ENCODE measurements at places on chromosomes 5 and 9.

GRCh38 chr5:94623011-94623410, 4.5 kb downstream of the SLF1 start:
- no peak overlapping the region for H3K27ac ChIP-seq
- H3K4me3 ChIP-seq = no peak overlapping the region
- no peaks in the 10 kb centered on the region for H3K27me3 ChIP-seq
- no peaks in the 10 kb centered on the region for H3K36me3 ChIP-seq
- no peak for DNase-seq

GRCh38 chr5:33973271-33973670, 11.2 kb downstream of the SLC45A2 start:
- DNase-seq = no peak
- peaks cover 25% of the 10 kb centered on the region for H3K4me1 ChIP-seq
- H3K27me3 ChIP-seq = no peaks in the 10 kb centered on the region
- no peaks in the 10 kb centered on the region for H3K36me3 ChIP-seq

DNA sequence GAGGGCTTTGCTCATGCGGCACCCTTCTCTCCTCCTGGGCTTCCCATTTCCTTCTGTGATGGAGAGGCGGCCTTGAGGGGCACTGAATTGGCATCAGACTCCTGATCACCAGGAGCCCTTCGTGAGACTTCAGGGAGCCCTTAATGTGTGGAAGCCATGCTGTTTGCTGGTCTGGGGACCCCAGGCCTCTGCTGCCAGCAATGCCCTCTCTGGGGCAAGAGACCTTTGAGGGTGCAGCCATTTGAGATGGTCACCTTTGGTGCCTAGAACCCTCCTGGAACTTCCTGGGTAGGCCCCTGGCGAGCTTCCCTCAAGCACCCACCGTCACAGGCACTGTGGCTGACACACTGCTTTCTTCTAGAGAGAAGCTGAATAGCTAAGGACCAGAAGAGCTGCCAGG, 338.7 kb upstream of the IRX4 start:
- H3K4me3 ChIP-seq = no peak overlapping the region
- no peaks in the 10 kb centered on the region for H3K27me3 ChIP-seq
- DNase-seq = no peak
- no peak overlapping the region for H3K27ac ChIP-seq
- H3K36me3 ChIP-seq = no peaks in the 10 kb centered on the region
- no peaks in the 10 kb centered on the region for H3K4me1 ChIP-seq

DNA sequence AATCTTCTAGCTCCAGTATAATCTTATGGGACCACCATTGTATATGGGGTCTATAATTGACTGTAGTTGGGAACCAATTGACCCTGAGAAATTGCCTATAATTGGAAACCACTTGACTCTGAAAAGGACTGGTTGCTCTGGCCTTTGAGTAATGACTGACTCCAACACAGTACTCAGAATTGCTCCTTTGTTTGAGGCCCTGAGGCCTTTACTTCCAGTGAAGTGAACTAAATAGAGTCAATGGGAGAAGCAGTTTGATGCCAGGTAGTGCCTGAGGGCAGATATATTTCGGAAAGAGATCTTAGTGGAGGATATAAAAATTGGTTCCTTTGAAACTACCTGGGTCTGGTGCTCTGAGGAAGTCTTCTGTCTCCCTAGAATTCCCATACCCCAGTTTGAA, 16.0 kb upstream of the TMEM171 start:
- H3K27ac ChIP-seq = no peak overlapping the region
- no peaks in the 10 kb centered on the region for H3K36me3 ChIP-seq
- H3K27me3 ChIP-seq = peaks cover 25% of the 10 kb centered on the region
- DNase-seq = no peak
- H3K4me3 ChIP-seq = no peak overlapping the region
- no peaks in the 10 kb centered on the region for H3K4me1 ChIP-seq

- H3K27me3 ChIP-seq = no peaks in the 10 kb centered on the region
- H3K4me1 ChIP-seq = no peaks in the 10 kb centered on the region
- no peak overlapping the region for H3K4me3 ChIP-seq
- H3K36me3 ChIP-seq = no peaks in the 10 kb centered on the region
- no peak overlapping the region for H3K27ac ChIP-seq
Measured at GRCh38 chr9:26754509-26755164, 138.0 kb downstream of the CAAP1 start.

DNA sequence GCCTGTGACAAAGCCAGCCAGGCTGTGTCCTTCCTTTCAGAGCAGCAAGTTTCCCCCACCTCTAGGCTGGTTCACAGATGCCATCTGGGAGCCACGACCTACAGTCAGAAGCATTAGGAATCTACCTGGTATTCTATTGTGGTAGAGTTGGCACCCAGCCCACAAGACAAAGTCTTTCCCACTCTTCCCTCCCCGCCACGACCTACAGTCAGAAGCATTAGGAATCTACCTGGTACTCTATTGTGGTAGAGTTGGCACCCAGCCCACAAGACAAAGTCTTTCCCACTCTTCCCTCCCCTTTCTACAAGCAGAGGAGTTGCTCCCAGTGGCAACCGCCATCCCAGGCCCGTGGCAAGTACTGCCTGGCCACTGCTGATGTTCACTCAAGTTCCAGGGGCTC, 157.8 kb upstream of the TNC start:
- H3K27me3 ChIP-seq = peaks cover 12% of the 10 kb centered on the region
- H3K36me3 ChIP-seq = no peaks in the 10 kb centered on the region
- H3K4me1 ChIP-seq = no peaks in the 10 kb centered on the region
- no peak overlapping the region for H3K27ac ChIP-seq
- no peak overlapping the region for H3K4me3 ChIP-seq

DNA sequence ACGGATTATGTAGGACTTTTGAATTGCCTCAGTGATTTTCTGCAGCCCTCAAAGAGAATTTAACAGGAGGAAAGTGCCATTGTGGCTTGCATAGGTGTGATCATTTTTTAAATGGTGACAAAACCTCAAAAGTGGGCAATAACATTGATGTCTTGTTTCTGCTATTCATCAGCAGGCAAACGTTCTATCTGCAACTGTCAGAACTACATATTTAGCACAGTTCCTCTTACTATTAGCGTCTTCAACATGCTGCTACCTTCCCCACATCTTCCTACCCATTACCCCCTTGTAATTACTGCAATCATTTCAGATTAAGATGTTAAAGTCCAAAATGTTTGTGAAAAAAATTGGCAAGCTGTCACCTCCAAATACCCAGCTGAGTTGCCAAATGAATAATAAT, 254.6 kb downstream of the SMARCA2 start:
- no peaks in the 10 kb centered on the region for H3K36me3 ChIP-seq
- no peak overlapping the region for H3K27ac ChIP-seq
- DNase-seq = no peak
- H3K4me3 ChIP-seq = no peak overlapping the region
- H3K4me1 ChIP-seq = no peaks in the 10 kb centered on the region
- peaks cover 4% of the 10 kb centered on the region for H3K27me3 ChIP-seq

- H3K4me3 ChIP-seq = no peak overlapping the region
- no peaks in the 10 kb centered on the region for H3K27me3 ChIP-seq
- no peak for DNase-seq
- H3K4me1 ChIP-seq = no peaks in the 10 kb centered on the region
Measured at GRCh38 chr5:167104351-167104750, 1187.1 kb upstream of the WWC1 start.

DNA sequence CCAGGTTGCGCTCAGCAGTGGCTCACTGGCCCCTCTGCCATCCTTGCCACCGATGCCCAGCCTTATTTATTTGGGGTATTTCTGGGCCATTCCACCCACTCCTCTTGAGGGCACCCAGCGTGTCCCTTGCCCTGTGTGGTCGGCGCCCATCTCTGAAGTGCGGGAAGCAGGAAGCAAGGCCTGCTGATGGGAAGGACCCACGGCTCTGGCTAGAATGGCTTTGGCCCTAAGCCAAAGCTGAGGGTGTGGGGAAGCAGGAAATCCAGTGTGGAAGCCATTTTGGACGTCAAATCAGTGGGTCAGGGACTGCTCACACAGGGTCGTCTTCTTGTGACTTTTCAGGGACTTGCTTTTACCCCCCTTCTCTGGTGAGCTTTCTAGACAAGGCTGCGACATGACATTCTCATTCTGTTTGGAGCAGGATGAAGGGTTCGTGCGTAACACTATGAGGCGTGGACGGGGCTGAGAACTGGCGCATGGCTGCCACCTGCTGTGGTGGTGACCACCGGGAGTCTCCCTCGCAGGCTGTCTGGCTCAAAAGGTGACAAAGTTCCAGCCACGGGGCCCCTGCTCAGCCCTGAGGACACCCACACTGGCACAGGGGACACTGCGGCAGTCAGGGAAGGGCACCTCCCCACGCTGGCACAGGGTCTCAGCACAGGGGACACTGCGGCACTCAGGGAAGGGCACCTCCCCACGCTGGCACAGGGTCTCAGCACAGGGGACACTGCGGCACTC, 50.7 kb upstream of the NKD2 start:
- no peak overlapping the region for H3K27ac ChIP-seq
- H3K4me1 ChIP-seq = peaks cover 62% of the 10 kb centered on the region
- no peak for DNase-seq
- peaks cover 78% of the 10 kb centered on the region for H3K27me3 ChIP-seq
- H3K36me3 ChIP-seq = no peaks in the 10 kb centered on the region

GRCh38 chr5:145396888-145397287, 438.3 kb downstream of the PRELID2 start:
- no peaks in the 10 kb centered on the region for H3K36me3 ChIP-seq
- H3K27me3 ChIP-seq = no peaks in the 10 kb centered on the region
- no peaks in the 10 kb centered on the region for H3K4me1 ChIP-seq
- no peak overlapping the region for H3K27ac ChIP-seq
- no peak overlapping the region for H3K4me3 ChIP-seq
- DNase-seq = no peak

DNA sequence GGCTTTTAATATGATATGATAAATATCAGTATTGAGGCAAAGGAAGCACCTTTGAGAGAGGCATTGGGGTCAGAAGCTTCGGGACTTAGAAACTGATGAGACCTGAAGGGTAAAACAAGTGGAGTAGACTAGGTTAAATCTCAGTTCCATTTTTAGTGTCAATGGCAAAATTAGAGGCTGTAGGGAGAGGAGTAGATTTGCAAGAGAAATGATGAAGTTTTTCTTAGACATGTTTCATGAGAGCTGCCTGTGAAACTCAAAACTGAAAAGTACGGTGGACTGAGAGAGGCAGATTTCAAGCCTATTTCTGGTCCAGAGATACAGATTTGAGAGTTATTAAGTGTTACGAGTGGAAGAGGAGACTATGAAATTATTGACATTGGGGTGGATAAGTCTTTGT, 278.5 kb downstream of the TAF11L14 start:
- no peak for DNase-seq
- H3K27me3 ChIP-seq = no peaks in the 10 kb centered on the region
- H3K4me1 ChIP-seq = no peaks in the 10 kb centered on the region
- H3K27ac ChIP-seq = no peak overlapping the region

GRCh38 chr9:109781086-109781485, 1.1 kb downstream of the PALM2AKAP2 start:
- H3K4me3 ChIP-seq = no peak overlapping the region
- no peaks in the 10 kb centered on the region for H3K36me3 ChIP-seq
- peaks cover 42% of the 10 kb centered on the region for H3K27me3 ChIP-seq
- H3K4me1 ChIP-seq = no peaks in the 10 kb centered on the region

- no peak for DNase-seq
- H3K27ac ChIP-seq = no peak overlapping the region
- no peaks in the 10 kb centered on the region for H3K36me3 ChIP-seq
Measured at GRCh38 chr9:119458068-119458467, 88.8 kb upstream of the BRINP1 start.

GRCh38 chr5:84281383-84281782, 103.3 kb downstream of the EDIL3 start:
- no peak for DNase-seq
- H3K4me1 ChIP-seq = no peaks in the 10 kb centered on the region
- no peak overlapping the region for H3K27ac ChIP-seq
- H3K36me3 ChIP-seq = no peaks in the 10 kb centered on the region
- H3K4me3 ChIP-seq = no peak overlapping the region

- peaks cover 93% of the 10 kb centered on the region for H3K27me3 ChIP-seq
- H3K27ac ChIP-seq = no peak overlapping the region
- H3K4me1 ChIP-seq = peaks cover 68% of the 10 kb centered on the region
- peak; percentile 56 for DNase-seq
Measured at GRCh38 chr9:99823681-99824377, 2.1 kb downstream of the NR4A3 start.

GRCh38 chr5:76660360-76660759, 37.2 kb upstream of the F2RL2 start:
- H3K4me3 ChIP-seq = no peak overlapping the region
- DNase-seq = no peak
- H3K27ac ChIP-seq = no peak overlapping the region
- no peaks in the 10 kb centered on the region for H3K4me1 ChIP-seq

DNA sequence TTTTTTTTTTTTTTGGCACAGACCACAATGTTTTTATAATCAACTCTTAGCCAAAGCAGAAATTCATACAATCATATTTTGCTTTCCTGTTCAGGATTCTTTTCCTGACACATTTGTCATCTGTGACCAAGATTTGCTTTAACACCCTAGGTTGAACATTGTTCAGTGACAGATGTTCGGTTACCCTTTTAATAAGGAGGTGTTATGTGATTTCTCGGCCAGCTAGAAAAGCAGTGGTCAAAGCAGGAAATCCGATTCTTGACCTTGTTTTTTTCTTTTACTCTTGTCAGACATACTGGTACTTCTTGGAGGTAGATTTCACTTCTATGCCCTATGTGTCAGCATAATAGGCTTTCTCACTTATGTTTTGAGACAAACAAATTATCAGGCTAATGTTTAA, 335.3 kb upstream of the ACTBL2 start:
- no peak for DNase-seq
- H3K27me3 ChIP-seq = no peaks in the 10 kb centered on the region
- H3K27ac ChIP-seq = no peak overlapping the region
- H3K4me3 ChIP-seq = no peak overlapping the region
- H3K36me3 ChIP-seq = no peaks in the 10 kb centered on the region

- peaks cover 35% of the 10 kb centered on the region for H3K4me1 ChIP-seq
- H3K27me3 ChIP-seq = peaks cover 5% of the 10 kb centered on the region
- no peak for DNase-seq
- H3K4me3 ChIP-seq = no peak overlapping the region
- peaks cover 3% of the 10 kb centered on the region for H3K36me3 ChIP-seq
Measured at GRCh38 chr5:56321236-56321881, 88.2 kb upstream of the ANKRD55 start.

- no peak overlapping the region for H3K27ac ChIP-seq
- DNase-seq = no peak
Measured at GRCh38 chr9:117120061-117120460, 294.8 kb downstream of the ASTN2 start.

GRCh38 chr5:156154757-156155156, 172.2 kb upstream of the SGCD start:
- H3K27me3 ChIP-seq = no peaks in the 10 kb centered on the region
- no peaks in the 10 kb centered on the region for H3K36me3 ChIP-seq
- H3K27ac ChIP-seq = no peak overlapping the region
- H3K4me3 ChIP-seq = no peak overlapping the region
- no peak for DNase-seq
- H3K4me1 ChIP-seq = no peaks in the 10 kb centered on the region

- H3K4me1 ChIP-seq = peaks cover 14% of the 10 kb centered on the region
- peak overlapping the region; percentile 69 for H3K4me3 ChIP-seq
- peaks cover 23% of the 10 kb centered on the region for H3K27me3 ChIP-seq
- peak overlapping the region; percentile 53 for H3K27ac ChIP-seq
- no peaks in the 10 kb centered on the region for H3K36me3 ChIP-seq
- peak; percentile 51 for DNase-seq
Measured at GRCh38 chr5:175059687-175060211, 335.4 kb downstream of the MSX2 start.

All from activated naive CD4-positive, alpha-beta T cell treated with anti-CD3 and anti-CD28 coated beads, Interleukin-2, amount 10 ng/mL, durations not matched to agents 7 days and 5 days (primary cell).